Anterior cingulate cortex (tissue), 58 donors: ENCODE measurements at places on chromosomes 5 and 9.

GRCh38 chr5:96640696-96641095, 21.5 kb upstream of the CAST start:
- DNase-seq, result no peak

GRCh38 chr5:179151286-179152118, 91.3 kb downstream of the ZNF354C start:
- DNase-seq, result no peak

GRCh38 chr5:164255598-164256213, 750.3 kb downstream of the MAT2B start:
- DNase-seq, result no peak

GRCh38 chr9:88809355-88810161, 181.7 kb upstream of the S1PR3 start:
- no peak for DNase-seq

GRCh38 chr9:107866711-107867311, 377.2 kb upstream of the KLF4 start:
- DNase-seq, result no peak
